WERI-Rb-1 (cell line): ENCODE measurements at places on chromosomes 7 and 10.

DNA sequence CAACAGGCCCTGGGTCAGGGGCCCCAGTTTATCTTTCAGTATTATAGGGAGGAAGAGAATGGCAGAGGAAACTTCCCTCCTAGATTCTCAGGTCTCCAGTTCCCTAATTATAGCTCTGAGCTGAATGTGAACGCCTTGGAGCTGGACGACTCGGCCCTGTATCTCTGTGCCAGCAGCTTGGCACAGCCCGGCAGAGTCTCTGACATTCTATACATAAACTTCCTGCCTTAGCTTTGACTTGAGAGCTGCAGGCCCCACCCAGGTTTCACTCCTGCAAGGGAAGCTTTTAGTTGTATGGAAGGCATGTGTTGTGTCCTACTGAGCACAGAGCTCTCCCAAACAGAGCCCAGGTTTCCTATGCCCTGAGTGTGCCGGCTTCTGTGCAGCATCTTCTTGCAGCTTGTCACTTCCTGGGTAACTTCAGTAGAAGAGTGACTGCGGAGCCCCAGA is 205.6 kb upstream of the PRSS58 start:
- no peak for DNase-seq

- peak; percentile 3 for DNase-seq
Observed at GRCh38 chr10:79382491-79382941, 35.2 kb downstream of the PPIF start.

- DNase-seq, result no peak
Observed at GRCh38 chr10:30832749-30833627, 198.7 kb downstream of the ZNF438 start.

GRCh38 chr7:140360697-140361229 is 37.6 kb downstream of the SLC37A3 start:
- DNase-seq, result no peak
